Activated naive CD8-positive, alpha-beta T cell treated with anti-CD3 and anti-CD28 coated beads, Interleukin-2, amount 50 U/mL, for 24 hours (primary cell): ENCODE measurements at places on chromosomes 1 and 21.

DNA sequence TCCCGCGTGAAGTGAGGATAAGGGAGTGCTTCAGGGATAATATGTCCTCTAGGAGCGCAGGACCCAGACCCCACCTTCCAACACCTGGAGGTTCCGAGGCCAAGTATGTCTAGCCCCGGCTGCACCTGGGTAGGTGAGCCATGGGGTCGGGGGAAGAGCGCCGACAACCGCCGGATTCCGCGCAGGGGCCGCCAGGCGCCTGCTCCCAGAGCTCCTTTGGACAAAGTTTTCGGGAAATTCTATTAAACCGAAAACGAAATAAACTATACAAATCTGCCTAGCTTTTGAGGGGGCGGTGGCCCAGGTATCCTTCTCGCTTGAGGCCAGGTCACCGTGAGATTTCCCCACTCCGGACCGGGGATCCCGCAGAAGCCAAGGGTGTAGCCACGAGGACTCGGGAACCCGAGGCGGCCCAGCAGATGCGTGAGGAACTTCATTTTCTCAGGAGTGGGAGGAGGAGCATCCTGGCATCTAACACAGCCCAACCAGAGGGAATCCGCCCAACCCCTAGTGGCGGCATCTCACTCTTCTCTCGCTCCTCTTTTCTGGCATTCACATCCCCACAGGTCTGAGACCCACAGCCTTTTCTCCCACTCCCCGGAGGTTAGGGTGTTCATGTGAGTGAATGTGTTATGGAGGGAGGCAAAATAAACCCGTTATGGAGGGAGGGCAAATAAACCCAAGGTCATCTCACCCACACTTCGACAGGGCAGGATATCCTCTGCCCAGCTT, 2.3 kb upstream of the DMRTA2 start:
- peak overlapping the region; percentile 82 for H3K4me3 ChIP-seq
- no peak for DNase-seq
- H3K27me3 ChIP-seq, result peaks cover 86% of the 10 kb centered on the region
- no peaks in the 10 kb centered on the region for H3K36me3 ChIP-seq
- H3K4me1 ChIP-seq, result peaks cover 39% of the 10 kb centered on the region
- no peak overlapping the region for H3K27ac ChIP-seq

- no peak for DNase-seq
- peak overlapping the region; percentile 75 for H3K27ac ChIP-seq
- H3K27me3 ChIP-seq, result no peaks in the 10 kb centered on the region
- peaks cover 46% of the 10 kb centered on the region for H3K4me1 ChIP-seq
- H3K36me3 ChIP-seq, result peaks cover 2% of the 10 kb centered on the region
- peak overlapping the region; percentile 13 for H3K4me3 ChIP-seq
Measured at GRCh38 chr1:198543670-198544260, 3.3 kb upstream of the ATP6V1G3 start.

GRCh38 chr21:34086887-34087306, 13.5 kb downstream of the MRPS6 start:
- no peak overlapping the region for H3K4me3 ChIP-seq
- H3K27me3 ChIP-seq, result no peaks in the 10 kb centered on the region
- DNase-seq, result no peak
- H3K4me1 ChIP-seq, result peaks cover 52% of the 10 kb centered on the region
- H3K36me3 ChIP-seq, result peaks cover 36% of the 10 kb centered on the region

DNA sequence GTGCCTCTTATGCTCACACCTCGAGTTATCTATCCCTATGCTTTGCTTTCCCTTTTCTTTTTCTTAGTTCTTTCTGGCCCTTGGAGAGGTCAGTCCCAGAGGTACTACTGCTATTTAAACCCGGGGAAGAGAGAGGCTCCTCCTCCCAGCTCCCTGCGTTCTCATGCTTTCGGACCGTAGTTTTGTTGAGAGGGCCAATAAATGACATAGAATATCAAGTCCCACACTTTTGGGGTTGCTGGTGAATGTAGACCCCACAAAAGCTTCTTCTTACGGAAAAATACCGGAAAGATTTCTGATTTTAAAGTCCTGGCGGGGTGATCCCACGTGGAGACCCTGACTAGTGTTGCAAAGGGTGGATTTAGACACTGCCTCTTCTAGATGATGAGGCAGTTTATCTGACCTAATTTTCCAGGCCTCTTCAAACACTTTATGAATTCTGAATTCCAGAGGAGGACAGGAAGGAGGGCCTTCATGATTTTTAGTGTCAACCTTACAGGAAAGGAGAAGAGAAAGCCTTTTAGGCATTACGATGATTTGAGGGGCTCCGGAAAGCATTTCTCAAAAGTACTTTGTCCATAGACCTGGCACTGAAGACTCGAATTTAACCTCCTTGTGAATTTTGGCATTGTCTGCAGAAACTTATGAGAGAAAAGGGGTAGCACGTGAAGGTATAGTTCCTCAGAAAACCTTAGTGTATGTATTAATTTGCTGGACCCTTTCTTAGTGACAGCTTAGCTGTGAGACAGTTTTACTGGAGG, 694 bp downstream of the TMEM167B start:
- H3K4me3 ChIP-seq, result peak overlapping the region; percentile 92
- peak overlapping the region; percentile 91 for H3K27ac ChIP-seq
- peaks cover 29% of the 10 kb centered on the region for H3K4me1 ChIP-seq
- DNase-seq, result peak; percentile 33
- peaks cover 24% of the 10 kb centered on the region for H3K36me3 ChIP-seq

DNA sequence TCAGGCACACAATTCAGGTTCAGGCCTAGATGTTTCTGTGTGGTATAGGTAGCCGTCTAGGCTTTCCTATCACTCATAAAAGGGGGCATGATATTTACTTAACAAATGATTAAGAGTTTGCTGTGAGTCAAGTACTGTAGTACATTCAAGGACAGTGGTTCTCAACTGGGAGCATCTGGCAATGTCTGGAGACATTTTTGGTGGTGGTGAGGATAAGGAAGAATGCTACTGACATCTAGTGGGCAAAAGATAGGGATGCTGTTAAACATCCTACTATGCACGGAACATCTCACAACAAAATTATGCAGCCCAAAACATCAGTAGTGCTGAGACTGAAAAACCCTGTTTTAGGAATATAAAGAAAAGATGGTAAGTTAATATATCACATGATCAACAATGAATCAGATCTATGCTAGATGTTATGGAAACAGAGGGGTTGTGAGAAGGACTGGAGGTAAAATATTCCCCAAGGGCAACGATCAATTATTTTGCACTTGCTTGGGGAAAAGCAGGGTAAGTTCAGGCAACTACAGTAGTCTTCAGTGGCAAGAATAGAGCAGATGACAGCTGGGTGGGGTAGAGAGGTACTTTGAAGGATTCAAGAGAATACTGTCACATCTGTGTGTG, 4.9 kb downstream of the DNTTIP2 start:
- no peaks in the 10 kb centered on the region for H3K27me3 ChIP-seq
- H3K36me3 ChIP-seq, result peaks cover 72% of the 10 kb centered on the region
- no peak for DNase-seq
- no peak overlapping the region for H3K4me3 ChIP-seq

- H3K4me3 ChIP-seq, result no peak overlapping the region
- no peak overlapping the region for H3K27ac ChIP-seq
- no peaks in the 10 kb centered on the region for H3K4me1 ChIP-seq
Measured at GRCh38 chr1:159501082-159501481, 34.7 kb downstream of the OR10J5 start.

GRCh38 chr1:37647281-37647680, 12.6 kb upstream of the RSPO1 start:
- H3K4me3 ChIP-seq, result no peak overlapping the region
- no peaks in the 10 kb centered on the region for H3K36me3 ChIP-seq
- no peaks in the 10 kb centered on the region for H3K4me1 ChIP-seq
- DNase-seq, result no peak
- H3K27ac ChIP-seq, result no peak overlapping the region
- H3K27me3 ChIP-seq, result peaks cover 13% of the 10 kb centered on the region

DNA sequence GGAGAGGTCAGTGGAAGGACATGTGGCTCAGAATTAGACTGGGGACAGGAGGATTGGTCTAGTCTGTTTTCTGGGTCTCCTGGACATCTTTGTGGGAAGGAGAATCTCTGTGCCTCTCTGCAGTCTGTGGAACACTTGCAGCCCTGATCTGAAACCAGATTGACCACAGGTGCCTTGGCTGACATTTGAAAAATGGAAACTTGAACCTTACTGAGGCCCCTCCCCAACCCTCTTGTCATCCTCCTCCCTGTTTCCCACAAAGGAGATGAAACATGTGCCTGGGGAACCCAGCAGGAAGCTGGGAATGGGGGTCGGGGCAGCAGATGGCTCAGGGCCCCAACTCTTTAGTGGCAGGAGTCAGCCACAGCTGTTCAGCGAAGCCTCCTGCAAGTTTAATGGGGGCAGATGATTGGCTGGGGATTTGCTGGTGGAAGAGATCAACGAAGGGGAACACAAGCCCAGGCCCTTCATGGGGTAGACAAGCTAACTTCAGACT, 18.1 kb downstream of the VASH2 start:
- no peak overlapping the region for H3K4me3 ChIP-seq
- peaks cover 18% of the 10 kb centered on the region for H3K27me3 ChIP-seq
- H3K27ac ChIP-seq, result no peak overlapping the region
- no peaks in the 10 kb centered on the region for H3K36me3 ChIP-seq
- no peak for DNase-seq

DNA sequence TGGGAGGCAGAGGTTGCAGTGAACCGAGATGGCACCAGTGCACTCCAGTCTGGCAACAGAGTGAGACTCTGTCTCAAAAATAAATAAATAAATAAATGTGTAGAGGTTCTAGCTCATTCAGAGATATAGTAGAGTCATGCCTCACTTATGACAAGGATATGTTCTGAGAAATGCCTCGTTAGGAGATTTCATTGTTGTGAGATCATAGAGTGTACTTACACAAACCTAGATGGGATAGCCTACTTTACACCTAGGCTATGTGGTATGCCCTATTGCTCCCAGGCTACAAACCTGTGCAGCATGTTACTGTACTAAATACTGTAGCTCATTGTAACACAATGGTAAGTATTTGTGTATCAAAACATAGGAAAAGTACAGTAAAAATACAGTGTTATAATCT, 155.3 kb upstream of the JUN start:
- no peak overlapping the region for H3K27ac ChIP-seq
- no peak for DNase-seq
- H3K4me1 ChIP-seq, result peaks cover 44% of the 10 kb centered on the region
- no peak overlapping the region for H3K4me3 ChIP-seq
- H3K27me3 ChIP-seq, result no peaks in the 10 kb centered on the region
- H3K36me3 ChIP-seq, result no peaks in the 10 kb centered on the region

GRCh38 chr1:15592285-15592684, 7.4 kb upstream of the AGMAT start:
- DNase-seq, result no peak
- H3K27ac ChIP-seq, result no peak overlapping the region

GRCh38 chr1:169517558-169518186, 31.9 kb upstream of the SLC19A2 start:
- H3K27me3 ChIP-seq, result no peaks in the 10 kb centered on the region
- H3K4me1 ChIP-seq, result no peaks in the 10 kb centered on the region
- peaks cover 75% of the 10 kb centered on the region for H3K36me3 ChIP-seq
- no peak overlapping the region for H3K27ac ChIP-seq
- no peak overlapping the region for H3K4me3 ChIP-seq

DNA sequence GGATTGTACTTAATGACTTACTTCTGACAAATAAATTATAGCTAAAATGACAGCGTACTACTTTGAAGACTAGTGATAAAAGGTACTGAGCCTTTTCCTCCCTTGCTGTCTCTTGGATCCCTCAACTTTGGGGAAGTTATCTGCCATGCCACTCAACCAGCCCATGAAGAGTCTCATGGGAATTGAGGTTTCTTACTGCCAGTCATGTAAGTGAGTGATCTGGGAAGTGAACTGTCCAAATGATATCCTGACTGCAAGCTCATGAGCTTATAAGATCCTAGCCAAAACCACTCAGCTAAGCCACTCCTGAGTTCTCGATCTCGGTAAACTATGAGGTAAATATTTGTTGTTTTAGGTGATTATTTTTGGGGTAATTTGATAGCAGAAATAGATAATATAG, 247.8 kb downstream of the NCAM2 start:
- no peaks in the 10 kb centered on the region for H3K27me3 ChIP-seq
- no peak overlapping the region for H3K27ac ChIP-seq
- no peaks in the 10 kb centered on the region for H3K36me3 ChIP-seq
- DNase-seq, result no peak

- DNase-seq, result peak; percentile 90
- peaks cover 45% of the 10 kb centered on the region for H3K36me3 ChIP-seq
- H3K27me3 ChIP-seq, result no peaks in the 10 kb centered on the region
- peak within 1 kb of the TSS; percentile 91 for H3K27ac ChIP-seq
- H3K4me1 ChIP-seq, result peaks cover 45% of the 10 kb centered on the region
- H3K4me3 ChIP-seq, result peak within 1 kb of the TSS; percentile 91
Measured at GRCh38 chr1:26472320-26472900, at the start of gene HMGN2. Gene HMGN2, plus strand, starts transcription at chr1:26472440. Its CDS starts 173 bp downstream, at chr1:26472613.

DNA sequence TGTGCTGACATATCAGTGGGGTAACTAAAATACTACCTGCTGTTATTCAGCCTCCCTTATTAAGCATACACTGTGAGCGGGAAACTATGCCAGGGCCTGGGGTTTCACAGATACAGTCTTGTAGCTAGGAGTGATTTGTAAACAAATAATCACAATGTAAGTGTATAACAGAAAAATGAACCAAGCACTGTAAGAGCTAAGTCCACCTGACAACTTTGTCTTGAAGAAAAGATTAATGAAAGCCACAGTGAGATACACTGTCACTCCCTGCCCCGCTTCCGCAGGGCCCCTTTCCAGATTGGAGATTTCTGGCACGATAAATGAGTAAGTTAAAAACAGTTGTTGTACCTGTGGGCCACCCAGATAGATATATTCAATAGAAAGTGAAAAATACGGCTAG, 4.8 kb downstream of the RCAN3 start:
- H3K27ac ChIP-seq, result peak overlapping the region; percentile 95
- peaks cover 28% of the 10 kb centered on the region for H3K36me3 ChIP-seq
- peak overlapping the region; percentile 69 for H3K4me3 ChIP-seq
- H3K4me1 ChIP-seq, result peaks cover 81% of the 10 kb centered on the region
- H3K27me3 ChIP-seq, result no peaks in the 10 kb centered on the region

GRCh38 chr1:78171736-78172590, 126.2 kb downstream of the GIPC2 start:
- no peak for DNase-seq
- no peaks in the 10 kb centered on the region for H3K27me3 ChIP-seq
- H3K36me3 ChIP-seq, result no peaks in the 10 kb centered on the region

DNA sequence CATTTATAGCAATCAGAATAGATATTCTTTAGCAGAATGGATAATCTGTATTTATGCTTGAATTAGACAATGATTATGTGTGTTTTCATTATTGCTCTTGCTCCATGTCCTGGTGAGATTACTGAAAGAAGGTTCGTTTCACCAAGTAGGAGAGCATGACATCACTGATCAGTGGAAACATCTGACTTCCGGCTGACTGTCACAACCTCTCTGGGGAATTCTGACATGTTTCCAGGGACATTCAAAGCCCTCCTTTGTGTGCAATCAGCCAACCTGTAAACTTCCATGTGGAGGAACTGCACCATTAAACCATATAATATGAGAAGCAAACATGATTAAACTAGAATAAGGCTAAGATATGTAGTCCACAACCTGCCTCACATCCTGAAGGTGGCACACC, 424.8 kb upstream of the ADGRL4 start:
- no peak overlapping the region for H3K4me3 ChIP-seq
- DNase-seq, result no peak
- no peak overlapping the region for H3K27ac ChIP-seq
- no peaks in the 10 kb centered on the region for H3K4me1 ChIP-seq

- H3K27ac ChIP-seq, result peak overlapping the region; percentile 28
- DNase-seq, result peak; percentile 69
- peak overlapping the region; percentile 42 for H3K4me3 ChIP-seq
- peaks cover 53% of the 10 kb centered on the region for H3K4me1 ChIP-seq
- no peaks in the 10 kb centered on the region for H3K27me3 ChIP-seq
Measured at GRCh38 chr1:2258996-2259395, 30.9 kb downstream of the SKI start.
